ENCODE measurements at places on chromosomes 7 and 10.

GRCh38 chr10:92729886-92730285, 40.1 kb downstream of the HHEX start:
- DNase-seq = no peak

DNA sequence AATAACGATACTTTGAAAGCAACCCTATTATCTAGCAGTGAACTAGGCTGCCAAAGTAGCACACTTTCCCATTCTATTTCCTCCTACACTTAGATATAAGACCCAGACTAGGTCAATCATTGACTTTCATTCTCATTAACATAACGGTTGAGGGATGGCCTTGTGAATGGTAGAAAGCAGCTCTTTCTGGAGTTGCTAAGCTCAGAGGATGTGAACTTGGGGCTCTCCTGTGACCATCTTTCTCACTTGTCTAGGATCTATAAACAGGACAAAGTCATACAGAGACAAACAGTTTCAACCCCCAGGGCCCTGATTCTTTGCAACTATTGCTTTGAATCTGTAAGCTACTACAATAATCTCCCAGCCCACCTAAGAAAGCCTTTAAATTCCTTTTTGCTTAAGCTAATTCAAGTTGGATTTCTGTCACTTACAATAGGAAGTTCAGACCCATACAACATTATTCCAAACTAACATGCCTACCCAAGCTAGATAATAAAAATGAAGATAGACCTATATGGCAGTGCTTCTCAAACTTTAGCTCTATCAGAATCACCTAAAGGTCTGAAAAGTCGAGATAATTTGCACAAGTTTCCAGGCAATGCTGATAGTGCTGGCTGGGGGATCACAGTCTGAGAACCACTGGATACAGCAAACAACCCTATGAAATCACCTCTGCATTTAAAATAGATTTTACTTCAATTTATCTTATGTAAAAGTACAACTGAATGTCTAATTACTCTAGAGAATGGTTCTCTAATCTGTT, 16.7 kb downstream of the P4HA1 start:
- no peak for DNase-seq

DNA sequence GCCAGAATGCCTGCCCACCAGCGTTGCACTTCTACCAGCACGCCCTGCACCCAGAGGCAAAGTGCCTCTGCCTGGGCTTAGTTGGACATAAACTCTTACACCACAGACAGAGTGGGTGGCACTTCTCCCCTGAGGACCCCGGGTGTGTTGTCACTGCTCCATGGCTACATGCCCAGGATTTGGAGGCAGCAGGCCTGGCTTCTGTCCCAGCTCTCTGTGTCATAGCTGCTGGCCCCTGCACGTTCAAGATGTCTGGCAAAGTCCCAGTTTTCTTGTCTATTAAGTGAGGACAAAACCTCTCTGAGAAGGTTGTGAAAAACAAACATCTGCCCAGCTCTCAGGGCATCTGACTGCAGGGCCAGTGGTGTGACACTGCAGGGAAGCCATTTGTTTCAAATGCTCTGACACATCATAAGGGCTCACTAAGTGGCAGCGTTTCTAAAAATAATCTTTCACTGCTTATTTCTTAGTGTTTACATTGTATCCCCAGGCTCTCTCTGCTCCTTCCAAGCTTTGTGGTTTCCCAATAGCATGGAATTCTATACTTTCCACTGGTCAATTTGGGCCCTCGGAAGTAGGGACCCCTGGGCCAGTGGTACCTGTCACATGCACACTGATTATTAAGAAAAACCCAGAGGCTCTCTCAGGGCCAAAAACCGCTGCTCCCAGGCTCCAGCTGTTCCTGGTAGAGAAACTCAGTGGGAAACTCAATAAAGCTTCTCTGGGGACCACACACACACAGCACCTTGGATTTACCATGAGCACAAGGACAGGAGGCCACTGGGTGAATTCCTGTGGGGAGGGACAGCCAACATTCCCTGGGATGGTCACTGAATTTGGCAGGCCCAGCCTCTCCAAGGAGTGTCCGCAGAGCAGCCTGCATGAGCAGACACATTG, 86.2 kb upstream of the ANLN start:
- DNase-seq = peak; percentile 48

DNA sequence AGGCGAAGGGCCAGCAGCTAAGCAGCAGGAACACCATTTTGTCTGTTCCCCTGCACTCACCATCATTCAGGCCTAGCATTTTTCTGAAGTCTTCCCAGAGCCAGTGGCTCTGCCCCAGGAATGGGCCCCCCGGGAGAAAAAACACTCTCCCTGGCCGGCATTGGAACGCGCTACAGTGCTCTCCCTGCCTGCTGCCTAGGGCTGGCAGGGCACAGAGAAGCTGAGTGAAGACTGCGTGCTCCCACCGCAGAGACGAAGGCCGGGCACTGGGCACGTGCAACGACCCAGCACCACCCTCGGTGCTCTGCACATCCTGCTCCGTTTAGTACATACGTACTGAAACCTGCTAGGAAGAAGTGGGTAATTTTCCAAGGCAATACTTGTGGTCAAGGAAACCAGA, 34.4 kb downstream of the HSPA12A start:
- DNase-seq = no peak

- no peak for DNase-seq
These were observed 266.1 kb upstream of the KLF6 start for GRCh38 chr10:4051011-4051640.

GRCh38 chr7:140022582-140023211, 40.1 kb downstream of the PARP12 start:
- no peak for DNase-seq

- no peak for DNase-seq
These were observed 19.9 kb downstream of the ZNRF2 start for GRCh38 chr7:30304177-30304884.

GRCh38 chr7:97971120-97971989, 18.6 kb downstream of the OCM2 start:
- no peak for DNase-seq

DNA sequence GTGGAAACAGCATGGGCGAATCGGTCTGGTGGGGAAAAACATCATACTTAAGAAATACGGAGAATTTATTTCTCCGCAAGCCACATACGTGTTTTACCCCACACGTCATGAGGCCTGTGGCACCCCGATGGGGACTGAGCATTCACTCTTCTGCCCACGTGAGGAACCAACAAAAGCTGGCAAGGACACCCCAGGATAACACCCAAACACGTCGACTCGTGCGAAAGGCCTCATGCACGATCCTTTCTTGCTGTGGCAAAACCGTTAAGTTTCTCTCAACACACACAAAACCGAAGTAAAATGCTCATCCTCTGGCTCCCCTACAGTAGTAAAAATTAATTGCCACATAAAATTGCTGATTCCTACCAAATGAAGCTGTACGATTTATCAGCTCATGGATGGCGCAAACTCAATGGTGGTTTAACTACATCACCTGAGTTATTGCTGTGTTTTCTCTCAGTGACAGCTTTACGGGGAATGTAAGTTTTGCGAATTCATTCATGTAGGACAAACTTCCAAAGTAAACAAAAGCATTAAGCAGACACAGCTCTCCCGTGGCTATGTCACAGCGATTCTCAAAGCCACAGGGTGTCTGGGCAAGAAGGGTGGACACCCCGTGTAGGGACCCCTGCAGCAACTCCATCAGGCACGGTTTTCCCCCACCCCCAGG, 97.0 kb downstream of the CTBP2 start:
- no peak for DNase-seq

DNA sequence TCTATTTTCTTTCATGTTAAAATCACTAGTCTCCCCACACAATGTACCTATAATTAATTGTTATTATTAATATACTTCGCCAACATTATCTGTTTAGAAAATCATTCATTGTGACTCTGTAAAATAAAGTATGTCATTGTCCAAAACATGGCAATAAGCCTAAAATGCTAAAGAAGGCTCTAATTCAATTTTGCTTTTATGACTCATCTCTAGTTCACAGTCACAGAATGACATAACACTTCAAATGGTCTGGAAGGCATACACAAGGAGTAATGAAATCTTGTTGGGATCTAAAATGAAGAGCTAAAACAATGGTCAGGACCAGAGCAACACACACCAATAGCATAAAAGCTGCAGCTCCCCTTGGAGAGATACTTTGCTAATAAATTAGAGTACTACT, 505.8 kb downstream of the GPAM start:
- no peak for DNase-seq

GRCh38 chr7:29236071-29236580, 41.6 kb downstream of the CHN2 start:
- DNase-seq = no peak

GRCh38 chr10:34862892-34863291, 47.8 kb upstream of the PARD3 start:
- no peak for DNase-seq

DNA sequence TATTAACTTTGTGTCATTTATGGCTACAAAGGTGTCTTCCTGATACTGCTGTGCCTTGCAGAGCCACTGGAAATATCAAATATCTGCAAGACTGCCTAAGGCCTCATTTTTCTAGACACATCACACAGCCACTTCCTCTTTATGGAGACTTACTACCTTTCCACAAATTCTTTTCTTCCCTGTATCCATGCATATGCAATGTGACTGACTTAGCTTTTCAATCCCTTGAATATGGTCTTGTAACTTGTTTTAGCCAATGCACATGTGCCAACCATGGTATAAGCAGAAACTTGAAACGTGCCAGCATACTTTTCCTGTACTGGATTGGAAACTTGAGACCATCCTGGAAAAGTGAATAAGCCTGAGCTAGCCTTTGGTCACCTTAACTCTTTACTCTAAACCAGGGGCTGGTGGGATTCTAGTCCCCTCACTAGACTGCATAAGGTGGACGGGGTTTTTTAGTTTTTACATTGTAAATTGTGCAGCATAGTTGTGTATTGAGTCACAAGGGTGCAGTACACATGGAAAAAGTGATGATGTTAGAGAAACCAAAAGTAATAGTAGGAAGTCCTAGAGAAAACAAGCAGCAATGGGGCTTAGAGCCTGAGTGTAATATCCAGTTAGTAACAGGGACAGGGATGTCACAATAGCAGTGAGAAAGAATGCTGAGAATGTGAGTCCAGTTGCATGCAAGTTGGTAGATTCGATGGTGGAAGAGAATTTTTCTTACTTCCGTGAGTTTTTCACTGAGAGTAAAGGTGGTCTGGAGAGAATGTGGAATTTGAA, 879.5 kb downstream of the SORCS1 start:
- DNase-seq = no peak

- DNase-seq = no peak
These were observed 26.8 kb upstream of the C7orf33 start for GRCh38 chr7:148563583-148564274.

DNA sequence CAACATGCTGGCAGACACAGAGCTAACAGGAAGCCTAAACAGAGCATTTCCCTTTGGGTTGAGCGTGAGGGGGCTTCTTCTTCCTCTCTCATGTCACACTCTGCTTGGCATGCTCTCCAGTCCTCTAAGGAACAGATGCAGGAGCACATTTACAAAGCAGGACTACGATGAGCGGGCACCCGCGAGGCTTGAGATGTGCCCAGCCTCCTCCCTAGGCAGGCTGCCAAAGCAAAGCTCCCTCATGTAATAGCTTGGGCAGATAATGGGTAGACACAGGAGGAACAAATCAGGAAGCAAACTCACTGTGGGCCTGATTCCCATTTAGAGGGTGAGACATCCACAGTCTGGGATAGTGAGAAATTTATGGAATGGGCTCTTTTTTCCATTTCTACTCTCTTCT, 519.1 kb downstream of the NRG3 start:
- no peak for DNase-seq

DNA sequence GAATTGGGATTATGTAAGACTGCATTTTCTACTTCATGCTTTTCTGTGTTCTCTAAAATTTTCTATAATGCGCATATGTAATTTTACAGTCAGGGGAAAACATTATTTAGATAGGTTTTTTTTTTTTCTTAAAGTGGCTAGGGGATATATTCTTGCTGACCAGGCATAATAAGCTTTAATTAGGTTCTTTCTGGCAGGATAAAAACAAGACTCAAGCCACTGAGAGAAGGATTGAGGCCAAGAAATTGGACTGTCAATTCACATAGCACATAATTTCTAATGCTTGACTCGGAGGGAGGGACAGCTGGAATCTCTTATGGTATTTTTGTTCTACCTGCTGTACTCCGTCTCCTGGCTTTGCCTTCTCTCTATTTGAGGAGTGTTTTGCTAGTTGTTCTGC, 119.8 kb upstream of the NPVF start:
- DNase-seq = no peak

GRCh38 chr7:117803476-117803875, 69.8 kb downstream of the CTTNBP2 start:
- no peak for DNase-seq

DNA sequence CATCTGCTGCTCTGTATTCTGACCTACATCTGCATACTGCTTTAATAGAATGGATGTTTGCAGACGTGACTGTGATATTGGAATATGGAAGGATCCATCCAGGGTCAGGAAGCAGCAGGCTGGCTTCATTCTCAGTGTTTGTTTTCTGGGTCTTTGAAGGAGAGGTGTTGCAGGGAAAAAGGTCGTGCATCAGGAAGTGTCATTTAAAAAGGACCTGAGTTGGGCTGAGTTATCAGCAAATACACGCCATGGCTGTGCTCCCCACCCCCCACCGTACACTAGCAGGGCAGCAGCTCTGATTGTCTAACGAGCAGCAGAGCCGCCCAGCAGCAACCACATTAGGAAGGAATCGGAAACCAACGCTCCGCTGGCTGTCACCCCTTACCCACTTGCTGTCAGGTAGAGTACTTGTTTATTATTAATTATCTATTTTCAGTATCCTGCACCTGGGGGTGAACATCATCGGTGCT, 63.1 kb upstream of the STEAP1B start:
- no peak for DNase-seq

DNA sequence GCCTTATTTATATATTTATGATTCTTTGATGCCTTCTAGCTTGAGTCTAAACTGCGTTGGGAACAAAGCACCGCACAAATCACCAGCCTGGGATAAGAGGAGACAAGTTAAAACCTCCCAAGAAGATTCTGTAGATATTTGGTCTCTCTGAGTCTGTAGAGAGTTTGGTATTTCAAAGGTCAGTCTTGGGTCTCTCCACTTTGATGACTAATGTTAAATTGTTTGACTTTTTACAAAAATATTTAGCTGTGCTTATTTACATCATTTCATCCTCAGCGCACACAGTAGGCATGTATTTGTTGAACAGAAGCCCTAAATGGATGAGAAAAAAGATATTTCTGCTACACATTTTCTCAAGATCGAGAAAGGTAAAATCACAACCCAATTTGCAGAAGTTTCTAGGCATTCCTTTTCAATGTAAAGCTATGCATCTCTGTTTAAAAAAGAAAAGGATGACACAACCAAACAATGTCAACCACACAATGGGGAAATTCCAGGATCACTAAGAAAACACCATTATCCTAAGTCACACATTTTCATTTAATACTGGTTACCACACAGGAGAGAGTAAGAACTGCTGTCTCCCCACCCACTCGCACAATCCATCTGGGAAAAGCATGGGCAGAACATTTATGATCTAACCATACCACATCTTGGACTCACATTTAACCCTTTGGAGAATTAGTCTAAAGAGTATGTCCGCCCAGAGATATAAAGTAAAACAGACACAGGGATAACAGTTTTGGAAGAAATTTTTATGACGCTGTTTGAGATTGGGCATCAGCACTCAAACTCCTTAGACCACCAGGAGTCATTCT, 4.4 kb downstream of the CDK6 start:
- no peak for DNase-seq

- no peak for DNase-seq
These were observed 51.8 kb upstream of the MRLN start for GRCh38 chr10:59805014-59805413.
